ENCODE measurements at places on chromosomes 2 and 18. TPM values are rescaled to one million over a fixed set of nuclear protein-coding genes. Genes with fewer than 3 reads are reported as not detected.

The RBKS gene
- 1.5 TPM for polyA plus RNA-seq

The FAM110C gene
- not detected for polyA plus RNA-seq

The FIGN gene
- 2.1 TPM for polyA plus RNA-seq

The SH3BP4 gene
- polyA plus RNA-seq: 224 TPM

The LHCGR gene
- 3.4 TPM for polyA plus RNA-seq

DNA sequence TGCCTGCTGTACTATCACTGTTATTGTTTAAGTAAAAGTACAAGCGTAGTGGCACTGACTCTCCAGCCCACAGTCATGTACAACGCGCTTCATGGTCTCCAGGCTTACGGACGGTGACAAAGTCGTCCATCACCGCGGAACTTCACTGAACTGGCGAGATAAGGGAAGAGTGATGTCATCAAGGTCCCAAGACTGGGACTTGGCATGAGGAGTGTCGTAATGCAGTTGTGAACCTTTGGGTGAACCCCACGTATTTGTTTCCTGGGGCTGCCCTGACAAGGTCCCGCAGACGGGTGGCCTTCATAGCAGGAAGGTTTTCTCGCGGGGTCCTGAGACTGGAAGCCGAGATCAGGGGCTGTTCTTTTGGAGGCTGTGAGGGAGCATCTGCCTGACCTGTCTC, 17.3 kb downstream of the NFATC1 start:
- DNase-seq: no peak

- DNase-seq: no peak
Observed at GRCh38 chr18:2963048-2963447, 49.9 kb downstream of the LPIN2 start.

DNA sequence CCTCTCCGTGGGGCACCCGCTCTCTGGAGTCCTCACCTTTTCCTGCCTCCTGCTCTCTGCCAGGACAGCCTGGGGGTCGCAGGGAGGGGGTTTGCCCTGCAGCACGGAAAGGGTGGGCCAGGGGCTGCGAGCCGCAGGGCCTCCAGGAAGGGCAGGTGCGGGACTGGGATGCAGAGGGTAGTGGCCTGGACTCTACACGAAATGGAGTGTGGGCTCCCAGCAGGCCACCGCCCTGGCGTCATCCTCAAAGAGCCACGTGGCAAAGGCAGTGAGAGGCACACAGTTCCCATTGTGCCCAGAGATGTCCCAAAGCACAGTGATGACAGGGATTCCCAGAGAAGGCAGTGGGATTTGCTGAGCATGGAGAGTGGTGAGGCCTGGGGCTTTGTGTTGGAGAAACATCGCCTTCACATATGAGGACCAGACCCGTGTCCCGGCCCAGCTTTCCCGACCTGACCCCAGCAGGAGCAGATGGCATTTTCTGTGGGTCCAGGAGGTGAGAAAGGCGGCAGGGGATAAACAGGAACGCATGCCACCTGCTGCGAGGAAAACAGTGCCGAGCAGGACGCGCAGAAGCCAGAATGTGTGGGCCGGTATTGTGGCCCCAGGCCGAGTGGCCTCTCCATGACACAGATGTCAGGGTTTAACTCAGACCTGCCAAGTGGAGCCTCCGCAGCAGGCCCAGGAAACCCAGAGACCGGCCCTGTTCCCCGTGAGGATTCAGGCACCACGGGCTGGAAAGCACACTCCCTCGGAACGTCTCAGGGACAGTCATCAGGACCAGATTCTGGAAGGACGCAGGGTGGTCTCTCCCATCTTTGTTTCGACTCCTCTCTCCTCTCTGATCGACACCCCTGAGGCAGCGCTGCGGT, 855.5 kb upstream of the SALL3 start:
- DNase-seq: no peak

- no peak for DNase-seq
Observed at GRCh38 chr2:96152304-96153161, 7.3 kb upstream of the DUSP2 start.

DNA sequence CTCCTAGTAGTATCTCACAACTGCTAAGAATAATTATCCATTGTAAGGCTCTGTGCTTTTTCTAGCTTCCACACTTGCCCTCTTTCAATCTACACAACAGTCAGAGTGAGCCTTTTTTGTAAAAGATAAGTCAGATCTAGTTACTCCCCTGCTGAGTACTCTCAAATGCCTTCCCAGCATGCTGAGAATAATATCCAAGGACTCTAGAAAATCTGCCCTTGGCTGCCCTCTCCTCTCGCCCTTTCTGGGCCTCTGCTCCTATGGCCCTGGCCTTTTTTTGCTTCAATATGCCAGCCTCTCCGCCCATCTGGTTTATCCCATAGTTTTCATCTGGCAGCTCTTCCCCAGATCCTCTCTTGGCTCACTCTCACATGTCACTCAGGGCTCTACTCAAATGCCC, 455.9 kb upstream of the UBE2E3 start:
- DNase-seq: no peak

DNA sequence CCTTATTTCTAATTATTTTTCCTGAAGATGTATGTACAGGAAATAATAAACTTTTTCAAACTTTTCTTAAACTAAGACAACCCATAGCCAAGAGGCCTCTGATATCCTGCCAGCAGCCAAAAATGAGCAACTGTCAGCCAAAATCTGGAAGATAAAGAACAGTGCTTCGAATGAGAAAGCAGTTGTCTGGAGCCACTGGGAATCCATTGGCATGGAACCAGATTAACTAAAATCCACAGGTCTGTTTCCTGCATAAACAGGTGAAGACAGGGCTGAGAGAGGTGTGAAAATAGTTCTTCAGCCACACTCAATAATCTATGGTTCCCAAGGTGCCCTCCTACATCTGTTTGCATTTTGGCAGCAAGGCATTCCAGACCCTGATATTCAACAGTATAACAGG, 1076.7 kb upstream of the PIK3C3 start:
- DNase-seq: no peak

DNA sequence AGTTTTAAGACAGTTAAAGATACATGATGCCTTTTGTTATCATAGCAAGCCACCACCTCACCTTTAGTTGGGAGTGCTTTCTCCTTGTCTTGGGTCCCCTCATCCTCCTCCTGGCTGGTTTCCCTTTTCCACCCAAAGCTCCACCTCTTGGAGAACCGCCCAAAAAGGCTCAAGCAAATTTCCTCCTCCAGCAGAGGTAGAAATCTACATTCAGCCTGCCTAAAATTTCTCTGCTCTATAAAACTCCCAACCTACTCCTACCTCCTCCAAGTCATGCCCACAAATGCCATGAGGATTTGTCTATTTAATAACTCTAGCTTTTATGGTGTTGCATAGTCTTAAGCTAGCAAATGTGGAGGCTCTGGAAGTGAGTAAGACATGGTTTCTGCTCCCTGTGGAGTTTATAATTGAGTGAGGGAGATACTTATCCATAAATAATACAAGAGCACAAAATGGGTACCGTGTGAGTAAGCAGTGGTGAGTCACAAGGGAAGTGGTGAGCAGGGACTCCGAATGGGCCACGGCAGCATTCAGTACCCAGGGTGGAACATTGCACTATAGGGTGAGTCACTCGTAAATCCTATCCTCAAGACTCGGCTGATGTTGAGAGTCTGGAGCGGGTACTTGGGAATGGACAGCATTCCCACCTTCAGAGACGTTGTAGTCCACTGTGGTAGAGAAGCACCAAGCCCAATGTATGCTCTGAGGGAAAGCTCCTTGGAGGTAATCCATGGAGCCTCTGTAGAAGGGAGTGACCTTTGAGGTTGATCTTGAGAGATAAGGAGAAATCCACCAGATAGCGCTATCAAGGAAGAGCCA, 146.3 kb downstream of the RTN4 start:
- DNase-seq: peak; percentile 90

DNA sequence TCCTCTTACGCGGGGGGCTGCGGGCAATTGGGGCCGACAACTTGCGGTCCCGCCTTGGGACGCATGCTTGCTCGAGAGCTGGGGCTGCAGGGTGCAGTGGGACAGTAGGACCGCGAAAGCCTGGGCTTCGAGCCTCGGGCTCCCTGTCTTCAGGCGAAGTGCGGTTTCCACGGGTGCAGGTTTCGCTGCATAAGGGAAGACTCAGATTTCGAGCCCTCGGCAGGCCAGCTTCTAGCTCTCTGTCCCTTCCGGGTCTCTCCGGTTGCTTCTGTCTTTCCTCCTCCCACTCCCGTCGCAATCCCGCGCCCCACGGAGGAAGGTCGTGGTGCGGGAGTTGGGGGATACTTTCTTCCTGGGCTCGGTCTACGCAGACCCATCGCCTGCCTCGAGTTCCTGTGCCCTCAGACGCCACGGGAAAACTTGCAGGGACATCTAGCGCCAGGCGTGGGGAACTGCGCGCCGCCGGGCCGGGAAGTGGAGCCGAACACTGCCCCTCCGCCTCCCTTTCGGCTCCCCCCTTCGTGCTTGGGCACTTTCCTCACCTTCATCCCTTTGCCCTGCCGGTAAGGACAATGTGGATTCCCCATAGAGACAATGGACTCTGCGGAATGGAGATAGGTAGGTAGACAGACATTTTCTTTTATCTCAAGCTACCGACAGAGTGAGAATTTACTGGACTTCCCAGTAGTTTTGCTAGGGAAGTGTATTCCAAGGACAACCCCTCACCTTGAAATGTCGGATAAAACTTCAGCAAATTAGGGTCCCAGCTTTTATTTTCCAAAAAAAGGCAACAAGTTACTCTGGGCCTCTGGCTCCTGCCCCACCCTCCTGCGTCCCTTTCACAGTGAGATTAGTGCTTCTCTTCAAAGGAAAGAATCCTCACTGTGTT, 4.2 kb upstream of the HOXD13 start:
- DNase-seq: no peak

DNA sequence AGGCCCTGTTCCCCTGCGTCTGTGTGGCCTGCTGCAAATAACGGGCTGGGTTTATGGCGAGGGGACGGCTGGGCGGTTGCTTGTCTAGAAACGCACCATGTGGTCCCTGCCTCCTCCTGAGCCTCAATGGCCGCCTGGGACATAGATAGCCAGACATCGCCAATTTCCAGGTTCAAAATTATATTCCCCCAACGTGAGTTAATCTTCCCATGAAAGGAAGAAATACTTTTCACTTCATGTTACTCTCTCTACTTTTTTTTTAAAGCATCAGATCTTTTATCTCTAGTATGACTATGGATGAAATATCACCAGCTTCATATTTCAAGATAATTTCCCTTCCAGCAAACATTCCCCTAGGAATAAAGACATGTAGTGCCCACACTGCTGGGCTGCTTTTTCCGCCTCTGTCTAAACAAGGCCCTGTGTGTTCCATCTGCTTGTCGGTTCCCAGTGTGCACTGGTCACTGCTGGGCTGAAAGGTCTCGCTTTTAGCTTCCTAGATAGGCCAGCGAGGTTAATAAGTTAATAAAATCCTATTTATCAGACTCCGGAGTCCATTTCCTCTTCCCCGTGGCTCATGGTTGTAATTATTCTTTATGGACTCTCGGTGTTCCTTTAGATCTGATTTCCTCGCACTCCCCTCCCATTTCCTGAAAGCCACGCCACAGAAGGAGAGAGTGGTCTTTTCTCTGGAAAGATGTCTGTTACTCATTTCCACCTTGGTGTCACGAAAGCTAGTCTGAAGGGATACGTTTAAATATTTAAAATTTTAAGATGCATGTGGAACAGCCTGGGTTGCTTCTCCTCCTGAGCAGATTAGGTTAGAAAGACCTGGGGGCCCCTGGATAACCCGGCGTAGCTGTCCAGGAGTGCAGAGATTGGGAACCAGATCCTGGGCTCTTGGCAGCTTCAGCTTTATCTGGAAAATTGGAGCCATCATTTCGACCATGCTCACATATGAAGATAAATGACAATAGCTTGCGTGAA, 196.6 kb upstream of the COPS8 start:
- no peak for DNase-seq

DNA sequence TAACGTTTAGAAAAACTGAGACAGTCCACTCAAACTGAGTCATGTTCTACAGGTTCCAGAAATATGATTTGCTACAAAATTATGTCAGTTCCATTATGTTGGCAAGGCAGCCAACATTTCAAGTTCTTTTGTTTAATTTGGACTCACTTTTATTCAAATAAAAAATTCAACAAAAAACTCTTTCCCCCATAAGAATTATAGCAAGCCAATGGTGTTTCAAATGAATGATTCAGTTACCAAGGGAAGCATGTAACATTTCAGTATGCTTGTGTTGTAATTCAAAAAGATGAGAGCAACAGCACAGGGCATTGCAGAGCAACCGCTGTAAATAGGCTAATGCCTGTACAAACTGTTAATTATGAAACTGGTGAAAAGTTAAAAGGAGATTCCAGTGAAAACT, 140.8 kb downstream of the FIGN start:
- DNase-seq: no peak

- no peak for DNase-seq
Observed at GRCh38 chr2:232681527-232681926, 15.6 kb upstream of the GIGYF2 start.

- no peak for DNase-seq
Observed at GRCh38 chr18:77044866-77045664, 87.5 kb downstream of the MBP start.

- DNase-seq: no peak
Observed at GRCh38 chr2:229610333-229610732, 104.0 kb downstream of the DNER start.

DNA sequence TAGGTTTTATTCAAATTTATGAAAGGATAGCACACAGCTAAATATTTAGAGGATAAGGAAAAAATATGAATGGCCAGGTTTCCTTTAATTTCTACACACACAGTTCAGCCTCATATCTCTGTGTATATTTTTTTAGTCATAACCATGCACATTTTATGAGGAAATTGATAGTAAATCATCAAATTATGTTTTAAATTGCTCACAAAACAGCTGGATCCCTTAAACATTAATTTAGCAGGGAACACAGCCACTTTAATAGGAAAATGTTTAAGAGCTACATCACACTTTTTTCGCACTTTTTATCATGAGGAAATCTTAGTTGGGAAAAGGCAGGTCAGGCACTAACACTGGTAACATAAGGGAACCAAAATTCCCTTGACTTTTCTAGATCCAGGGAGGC, 65.4 kb downstream of the PDE1A start:
- DNase-seq: no peak

DNA sequence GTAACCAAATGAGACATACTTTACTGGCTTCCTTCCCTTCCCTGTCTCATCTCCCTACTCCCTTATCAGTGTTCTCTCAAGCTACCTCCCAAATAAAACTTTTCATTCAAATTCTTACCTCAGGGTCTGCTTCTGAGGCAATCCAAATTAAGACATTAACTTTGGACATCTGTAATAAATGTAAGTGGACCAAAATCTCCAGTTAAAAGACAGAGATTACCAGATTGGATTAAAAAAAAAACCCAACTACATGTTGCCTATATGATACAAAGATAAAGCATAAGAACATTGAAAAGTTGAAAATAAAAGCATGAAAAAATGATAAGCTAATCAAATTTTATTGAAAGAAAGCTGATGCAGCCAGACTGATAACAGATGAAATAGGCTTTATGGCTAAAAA, 58.8 kb upstream of the ST3GAL5 start:
- no peak for DNase-seq

- peak; percentile 63 for DNase-seq
Observed at GRCh38 chr18:8943900-8944870, 158.3 kb upstream of the NDUFV2 start.

GRCh38 chr2:135279209-135279608, 227.1 kb downstream of the RAB3GAP1 start:
- DNase-seq: no peak

- DNase-seq: no peak
Observed at GRCh38 chr2:27776097-27776496, 4.6 kb downstream of the MRPL33 start.

GRCh38 chr2:20771299-20771698, 51.6 kb downstream of the LDAH start:
- no peak for DNase-seq

GRCh38 chr2:601387-601698, 75.9 kb downstream of the TMEM18 start:
- DNase-seq: no peak

Data from AG04450 (cell line).